T-helper 17 cell (primary cell): ENCODE measurements at places on chromosomes 2 and 18. TPM values are rescaled to one million over a fixed set of nuclear protein-coding genes. Genes with fewer than 3 reads are reported as not detected.

Gene PLEK
- 18.0 TPM for total RNA-seq

Gene PLEKHH2
- 0.75 TPM for total RNA-seq

Gene SLC30A3
- total RNA-seq = 0.13 TPM

Gene TBR1
- total RNA-seq = not detected

Gene PCARE
- not detected for total RNA-seq

Gene UGT1A4
- total RNA-seq = not detected

Gene GAREM1
- 0.13 TPM for total RNA-seq

Gene UGT1A8
- not detected for total RNA-seq

Gene HEATR5B
- total RNA-seq = 37.6 TPM

Gene TCF7L1
- 0.12 TPM for total RNA-seq

Gene RAD51AP2
- not detected for total RNA-seq

Gene ITPRIPL1
- total RNA-seq = 6.6 TPM

Gene SCN2A
- total RNA-seq = not detected

Gene MBOAT2
- 2.1 TPM for total RNA-seq

Gene ARHGAP25
- 90.6 TPM for total RNA-seq

Gene SH3RF3
- 0.16 TPM for total RNA-seq

Gene ONECUT2
- not detected for total RNA-seq

Gene ALKAL2
- not detected for total RNA-seq

Gene CCDC148
- total RNA-seq = not detected

Gene CD8A
- 0.70 TPM for total RNA-seq

Gene RBM45
- total RNA-seq = 10.4 TPM

Gene PSMG2
- total RNA-seq = 49.6 TPM

Gene RNF125
- total RNA-seq = 72.6 TPM

Gene ATP6V1C2
- total RNA-seq = not detected

Gene RRM2
- 1.7 TPM for total RNA-seq

Gene HOXD10
- not detected for total RNA-seq

Gene ROCK2
- 15.0 TPM for total RNA-seq

Gene PLCD4
- 0.85 TPM for total RNA-seq

Gene CPO
- total RNA-seq = 0.22 TPM

Gene FZD7
- total RNA-seq = 0.31 TPM

Gene BOLL
- total RNA-seq = not detected

Gene CCDC74B
- total RNA-seq = 0.99 TPM

Gene C2orf80
- total RNA-seq = not detected

Gene MCEE
- total RNA-seq = 9.6 TPM

Gene DLX1
- total RNA-seq = not detected

Gene CRYBA2
- not detected for total RNA-seq

Gene CHST10
- 2.1 TPM for total RNA-seq

Gene GPR39
- 0.10 TPM for total RNA-seq

Gene STPG4
- total RNA-seq = 0.21 TPM

Gene LIPG
- not detected for total RNA-seq

Gene EDAR
- total RNA-seq = 1.3 TPM

Gene LYG1
- total RNA-seq = 1.1 TPM

Gene DUSP19
- total RNA-seq = 1.6 TPM
